NCI-H774 (cell line): ENCODE measurements at places on chromosomes 5 and 9.

DNA sequence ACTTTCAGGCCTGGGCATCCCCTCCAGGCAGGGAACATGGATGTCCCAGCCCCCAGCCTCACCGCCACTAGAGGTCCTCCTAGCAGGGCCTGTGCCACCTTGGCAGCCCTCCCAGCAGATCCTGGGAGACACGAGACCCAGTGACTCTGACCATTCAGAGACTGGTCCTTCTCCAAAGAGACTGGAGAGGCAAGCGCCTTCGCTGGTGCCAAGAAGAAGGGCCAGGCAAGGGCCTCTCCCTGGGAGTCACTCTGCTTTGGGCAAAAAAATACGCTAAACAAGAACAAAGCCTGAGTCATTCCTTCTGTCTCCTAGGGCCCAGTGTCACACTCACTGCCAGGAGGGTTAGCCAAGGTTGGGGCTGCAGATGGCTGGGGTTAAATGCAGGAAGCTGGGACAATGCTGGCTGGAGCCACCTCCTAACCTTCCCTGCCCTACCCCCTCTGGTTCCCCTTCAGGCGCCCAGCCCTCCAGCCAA, 35.3 kb upstream of the SMIM23 start:
- DNase-seq: no peak

- no peak for DNase-seq
These were observed 505 bp upstream of the ACER2 start for GRCh38 chr9:19408316-19408692.

GRCh38 chr9:9299134-9299533, 1313.7 kb downstream of the PTPRD start:
- no peak for DNase-seq

- DNase-seq: no peak
These were observed 13.6 kb downstream of the NIPAL4 start for GRCh38 chr5:157473383-157474320.
